Mucosa of gallbladder (tissue), 1 donor: ENCODE measurements at places on chromosomes 2 and 18.
A peak's percentile ranks its signal among the peaks of the same experiment; 100 is the strongest.

DNA sequence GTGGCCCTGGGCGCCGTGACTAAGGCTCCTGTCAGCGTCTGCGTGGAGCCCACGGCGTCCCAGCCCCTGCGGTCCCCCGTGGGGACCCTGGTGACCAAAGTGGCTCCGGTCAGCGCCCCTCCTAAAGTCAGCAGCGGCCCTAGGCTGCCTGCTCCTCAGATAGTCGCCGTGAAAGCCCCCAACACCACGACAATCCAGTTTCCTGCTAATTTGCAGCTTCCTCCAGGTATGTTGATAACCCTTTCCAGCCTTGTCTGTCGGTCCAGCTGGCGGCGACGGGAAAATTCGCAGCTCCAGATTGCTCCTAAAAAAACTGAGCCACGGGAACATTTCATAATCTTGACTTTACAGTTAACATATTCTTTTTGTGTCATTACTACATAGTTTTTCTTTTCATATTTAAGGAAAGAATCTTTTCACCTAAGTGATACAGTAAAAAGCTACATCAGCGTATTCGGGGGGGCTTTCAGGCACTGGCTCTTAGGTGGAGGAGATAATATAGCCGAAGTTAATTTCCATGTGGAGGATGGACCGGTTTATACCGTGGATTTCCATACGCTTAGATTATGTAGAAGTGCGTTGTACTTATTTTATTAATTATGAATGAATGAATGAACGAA, 916 bp downstream of the TAF4B start:
- no peak for DNase-seq

GRCh38 chr18:38690626-38691025, 1125.0 kb upstream of the CELF4 start:
- DNase-seq, result no peak

DNA sequence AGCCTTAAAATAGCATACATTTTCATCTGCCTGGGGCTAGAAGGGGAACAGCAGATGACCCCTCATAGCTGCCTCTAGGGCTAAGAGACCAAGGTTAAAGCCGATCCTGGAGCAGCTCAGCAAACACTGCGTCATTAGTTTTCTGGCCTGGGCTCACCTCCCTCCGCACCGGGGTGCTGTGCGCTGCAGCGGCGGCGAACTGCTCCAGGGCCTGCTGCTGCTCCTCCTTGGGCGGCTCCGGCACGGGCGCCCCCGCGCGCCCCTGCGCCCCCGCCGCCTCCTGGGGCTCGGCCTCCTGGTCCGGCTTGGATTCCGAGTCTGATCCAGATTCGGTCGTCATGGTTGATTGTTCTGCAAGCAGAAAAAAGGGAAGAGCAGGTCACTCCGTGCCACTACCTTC, 55.0 kb downstream of the EPB41L3 start:
- DNase-seq, result no peak

GRCh38 chr2:133504566-133505505, 63.4 kb downstream of the NCKAP5 start:
- DNase-seq, result peak; percentile 53

- no peak for DNase-seq
Measured at GRCh38 chr2:143704451-143705106, 575.4 kb downstream of the ARHGAP15 start.

GRCh38 chr2:231008131-231008530, 12.2 kb downstream of the SPATA3 start:
- no peak for DNase-seq
